ENCODE measurements at places on chromosomes 3 and 15.

GRCh38 chr3:13563321-13563720, 14.4 kb downstream of the FBLN2 start:
- no peak for DNase-seq

DNA sequence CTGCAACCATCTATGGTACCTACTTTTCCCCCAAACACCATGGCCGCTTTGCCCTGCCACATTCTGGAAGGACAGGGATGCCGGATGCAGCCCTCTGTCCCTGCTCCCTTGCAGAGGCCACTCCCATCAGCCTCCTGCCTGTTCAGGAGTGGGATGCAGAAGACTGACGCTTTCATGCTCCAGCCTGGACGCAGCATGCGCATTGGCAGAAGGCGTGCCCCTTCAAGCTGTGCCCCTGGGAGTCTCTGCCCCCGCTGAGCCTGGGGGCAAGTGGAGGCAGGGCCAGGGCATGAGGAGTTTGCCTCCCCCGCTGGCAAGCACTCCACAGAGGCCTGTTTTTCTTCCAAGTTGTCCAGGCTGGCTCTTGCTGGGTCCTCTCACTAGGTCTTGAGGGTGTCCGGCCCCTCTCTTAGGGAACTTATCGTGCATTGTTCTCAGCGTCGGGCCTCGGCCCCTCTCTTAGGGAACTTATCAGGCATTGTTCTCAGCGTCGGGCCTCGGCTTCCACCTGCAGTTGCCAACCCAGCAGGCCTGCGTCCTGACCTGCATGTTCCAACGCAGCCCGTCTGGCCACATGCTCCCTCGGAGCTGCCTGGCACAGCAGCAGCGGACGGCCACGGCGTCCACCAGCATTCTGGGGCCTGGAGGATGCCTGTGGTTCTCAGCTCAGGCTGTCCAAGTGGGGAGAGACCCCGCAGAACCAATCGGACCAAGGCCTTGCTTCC, 14.6 kb upstream of the SNRPA1 start:
- no peak for DNase-seq

DNA sequence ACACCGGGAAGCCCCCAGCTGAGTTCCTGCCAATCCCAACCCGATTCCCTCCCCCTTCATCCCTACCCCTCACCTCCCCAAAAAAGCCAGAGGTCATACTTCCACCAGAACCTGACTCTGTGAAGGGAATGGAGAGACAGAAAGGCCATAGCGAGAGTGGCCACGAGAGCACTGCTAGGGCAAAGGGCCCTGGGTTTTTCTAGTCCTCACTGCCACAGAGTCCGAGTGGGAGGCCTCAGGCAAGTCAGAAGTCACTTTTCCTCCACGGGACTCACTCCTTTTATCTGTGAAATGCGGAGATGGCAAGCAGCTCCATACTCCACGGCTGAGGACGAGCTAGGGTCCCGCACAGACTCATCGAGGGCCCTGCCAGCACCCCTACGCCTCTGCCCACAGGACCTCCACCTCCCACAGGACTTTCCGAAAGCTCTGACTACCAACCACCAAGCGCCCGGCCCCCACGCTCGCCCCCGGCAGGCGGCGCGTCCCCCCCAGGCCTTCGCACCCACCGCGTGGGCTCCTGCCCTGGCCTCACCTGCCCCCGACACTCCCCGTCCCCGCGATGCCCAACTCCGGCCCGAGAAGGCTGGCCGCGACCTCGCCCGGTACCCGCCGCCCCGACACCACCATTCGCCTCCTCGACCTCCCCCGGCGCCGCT, 792 bp downstream of the ATP13A3 start:
- peak; percentile 39 for DNase-seq

- no peak for DNase-seq
Observed at GRCh38 chr3:179486806-179487205, 35.5 kb upstream of the GNB4 start.

DNA sequence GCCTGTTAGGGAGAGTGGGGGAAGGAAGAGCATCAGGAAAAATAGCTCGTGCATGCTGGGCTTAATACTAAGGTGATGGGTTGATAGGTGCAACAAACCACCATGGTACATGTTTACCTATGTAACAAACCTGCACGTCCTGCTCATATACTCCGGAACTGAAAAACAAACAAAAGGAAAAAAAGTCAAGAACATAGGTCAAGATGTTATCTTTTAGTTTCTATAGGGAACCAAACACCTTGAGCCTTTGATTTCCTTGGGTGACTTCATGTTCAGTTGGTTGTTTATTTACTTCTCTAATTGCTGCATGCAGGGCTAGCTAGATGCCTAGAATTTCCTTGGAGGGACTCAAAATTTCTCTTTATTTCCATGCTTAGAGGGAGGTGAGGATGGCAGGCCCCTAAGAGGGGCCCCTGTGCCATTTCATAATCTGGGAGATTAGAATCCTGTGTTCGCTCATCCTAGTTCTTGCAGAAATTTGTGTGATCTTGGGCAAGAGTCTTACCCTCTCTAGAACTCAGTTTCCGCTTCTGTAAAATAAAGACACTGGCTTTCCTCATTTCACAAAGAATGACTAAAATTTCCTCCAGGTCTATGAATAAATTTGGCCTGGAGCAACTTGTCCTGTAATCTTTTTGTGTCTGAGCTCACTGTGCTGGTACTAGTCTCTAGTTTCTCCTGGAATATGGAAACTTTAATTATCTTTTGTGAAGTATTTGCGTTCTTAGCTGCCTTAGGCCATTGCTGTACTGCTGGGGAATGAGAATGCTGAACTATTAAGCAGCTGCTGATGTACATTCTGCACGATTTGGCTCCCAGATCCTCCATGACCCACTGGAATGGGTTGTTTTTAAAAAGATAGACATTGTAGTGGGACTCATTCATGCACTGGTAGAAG, 457.5 kb downstream of the EDEM1 start:
- no peak for DNase-seq

GRCh38 chr15:94294556-94294955, 63.2 kb downstream of the MCTP2 start:
- no peak for DNase-seq

- no peak for DNase-seq
Observed at GRCh38 chr3:171416061-171416460, 44.1 kb downstream of the TNIK start.

DNA sequence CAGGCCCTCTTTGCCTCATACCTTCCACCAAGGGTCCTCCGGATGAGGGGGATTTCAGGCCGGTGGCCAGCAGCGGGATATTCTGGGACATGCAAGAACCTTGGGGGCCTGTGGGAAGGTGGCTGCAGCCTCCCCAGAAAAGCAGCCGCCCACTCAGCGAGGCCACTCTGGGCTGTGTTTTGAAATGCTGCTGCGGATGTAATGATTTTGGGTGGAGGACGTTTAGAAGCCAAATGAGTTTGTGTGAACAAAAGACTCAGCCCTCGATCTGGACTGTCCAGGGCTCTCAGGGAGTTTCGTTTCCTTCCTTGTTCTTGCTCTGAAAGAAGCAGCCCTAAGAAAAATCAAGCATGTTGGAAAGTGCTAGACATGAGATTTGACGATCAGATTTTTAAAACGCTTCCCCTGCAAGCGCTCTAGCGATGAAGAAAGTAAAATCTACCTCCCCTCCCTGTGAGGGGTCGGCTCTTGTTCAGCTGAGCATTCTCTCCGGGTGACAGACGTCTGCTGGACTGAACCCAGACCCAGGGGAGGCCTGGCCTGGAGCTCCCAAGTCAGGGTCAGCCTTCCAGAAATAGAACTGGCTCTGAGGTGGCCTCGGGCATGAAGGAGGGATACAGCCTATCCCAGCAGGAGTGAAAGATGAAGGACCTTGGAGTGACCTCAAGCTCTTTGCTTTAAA, 12.9 kb downstream of the HEG1 start:
- no peak for DNase-seq

DNA sequence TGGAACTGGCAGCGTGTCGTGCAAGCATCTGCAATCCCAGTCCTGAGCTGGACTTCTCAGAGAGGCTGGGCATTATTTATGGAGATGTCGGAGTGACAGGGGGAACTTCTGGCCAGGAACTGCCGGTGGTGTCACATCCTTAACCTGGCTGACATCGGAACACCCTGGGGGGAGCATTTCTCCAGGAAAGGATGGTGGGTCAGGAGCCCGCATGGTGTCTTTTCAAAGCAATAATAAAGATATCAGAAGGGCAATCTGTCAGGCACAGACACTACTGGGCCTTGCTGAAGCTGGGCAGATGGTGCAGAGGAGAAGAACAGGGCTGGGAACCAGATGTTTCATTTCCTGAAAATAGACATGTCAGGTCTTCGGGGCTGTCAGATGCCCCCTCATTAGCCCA, 133.5 kb downstream of the WNT7A start:
- no peak for DNase-seq

DNA sequence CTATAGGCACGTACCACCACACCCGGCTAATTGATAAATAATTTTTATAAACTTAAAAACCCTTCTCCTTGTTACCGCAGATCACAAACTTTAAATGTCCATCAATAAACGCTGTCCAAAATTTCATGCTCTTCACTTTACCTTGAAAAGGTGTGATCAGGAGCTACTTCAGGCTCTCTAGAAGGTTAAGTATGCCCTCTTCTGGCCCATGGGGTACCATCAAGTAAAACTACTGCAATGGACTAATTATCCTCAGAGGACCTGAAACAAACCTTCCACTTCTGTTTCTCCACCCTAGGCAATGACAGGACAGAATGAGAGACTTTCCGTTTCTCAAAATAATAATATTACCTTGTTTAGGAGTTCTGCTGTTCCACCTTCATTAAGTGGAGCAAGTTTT, 9.2 kb downstream of the LZTFL1 start:
- DNase-seq = no peak

- no peak for DNase-seq
Observed at GRCh38 chr3:15011174-15011573, 53.9 kb downstream of the MRPS25 start.

- no peak for DNase-seq
Observed at GRCh38 chr3:192033246-192033645, 572.3 kb downstream of the PYDC2 start.

DNA sequence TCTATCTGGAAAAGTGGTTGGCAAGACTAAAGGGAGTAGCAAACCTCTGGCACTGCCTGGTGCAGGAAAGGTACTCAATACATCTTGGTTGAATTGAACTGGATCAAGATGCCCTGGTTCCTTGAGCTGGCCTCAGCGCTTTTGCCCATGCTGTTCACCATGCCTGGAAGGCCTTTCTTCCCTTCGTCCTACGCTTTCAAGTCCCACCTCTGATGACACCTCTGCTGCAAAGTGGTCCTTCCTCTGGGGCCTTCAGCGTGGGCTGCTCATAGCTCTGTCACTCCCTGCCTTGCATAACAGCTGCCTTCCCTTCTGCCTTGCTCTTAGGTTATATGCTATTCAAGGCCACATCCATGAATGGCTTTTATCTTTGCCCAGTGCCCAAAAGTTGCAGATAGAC, 23.0 kb downstream of the ITGA11 start:
- DNase-seq = no peak

- DNase-seq = no peak
Observed at GRCh38 chr3:161393803-161394202, 22.5 kb upstream of the SPTSSB start.

- no peak for DNase-seq
Observed at GRCh38 chr3:160471892-160472291, 22.3 kb upstream of the TRIM59 start.

- DNase-seq = no peak
Observed at GRCh38 chr3:46930166-46930944, 46.2 kb downstream of the CCDC12 start.

GRCh38 chr3:114800272-114801031, 346.6 kb downstream of the ZBTB20 start:
- no peak for DNase-seq

GRCh38 chr3:50447290-50447840, 56.1 kb downstream of the CACNA2D2 start:
- no peak for DNase-seq

DNA sequence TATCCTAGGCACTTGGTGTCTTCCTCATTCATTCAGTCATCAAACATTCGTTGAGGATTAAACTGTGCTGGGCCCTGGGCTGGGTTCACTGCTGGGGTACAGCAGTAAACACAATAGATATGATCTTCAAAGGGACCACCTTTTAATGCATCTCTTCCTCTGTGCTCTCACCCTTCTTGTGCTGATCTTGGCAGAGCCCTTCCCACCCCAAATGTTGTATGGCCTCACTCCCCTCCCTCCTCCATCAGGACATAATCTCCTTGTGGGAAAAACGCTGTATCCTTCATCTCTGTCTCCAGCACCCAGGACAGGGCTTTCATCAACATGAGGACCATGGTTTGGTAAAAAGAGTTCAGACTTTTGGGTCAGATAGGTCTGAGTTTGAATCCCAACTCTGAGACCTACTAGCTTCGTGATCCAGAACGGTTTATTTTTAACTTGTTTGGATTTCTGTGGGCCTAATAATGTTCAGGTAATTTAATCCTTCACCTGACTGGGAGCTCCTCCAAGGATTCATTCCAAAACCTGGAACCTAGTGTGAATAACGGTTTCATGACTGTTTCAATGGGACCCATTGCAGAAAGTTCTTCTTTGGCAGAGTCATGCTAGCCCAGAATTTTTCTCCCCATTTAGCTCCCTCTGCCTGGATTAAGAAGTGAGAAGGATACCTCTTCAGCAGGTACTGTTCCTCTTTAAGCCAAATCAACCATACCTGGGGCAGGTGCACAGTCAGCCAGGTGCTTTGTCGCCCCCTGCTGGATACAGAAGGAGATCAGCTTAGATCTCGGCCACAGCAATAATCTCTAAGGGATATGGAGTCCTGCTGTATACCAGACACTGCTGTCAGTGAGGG, 5.2 kb upstream of the WNT7A start:
- DNase-seq = peak; percentile 41

- DNase-seq = no peak
Observed at GRCh38 chr3:175127075-175127662, 268.0 kb downstream of the NAALADL2 start.

DNA sequence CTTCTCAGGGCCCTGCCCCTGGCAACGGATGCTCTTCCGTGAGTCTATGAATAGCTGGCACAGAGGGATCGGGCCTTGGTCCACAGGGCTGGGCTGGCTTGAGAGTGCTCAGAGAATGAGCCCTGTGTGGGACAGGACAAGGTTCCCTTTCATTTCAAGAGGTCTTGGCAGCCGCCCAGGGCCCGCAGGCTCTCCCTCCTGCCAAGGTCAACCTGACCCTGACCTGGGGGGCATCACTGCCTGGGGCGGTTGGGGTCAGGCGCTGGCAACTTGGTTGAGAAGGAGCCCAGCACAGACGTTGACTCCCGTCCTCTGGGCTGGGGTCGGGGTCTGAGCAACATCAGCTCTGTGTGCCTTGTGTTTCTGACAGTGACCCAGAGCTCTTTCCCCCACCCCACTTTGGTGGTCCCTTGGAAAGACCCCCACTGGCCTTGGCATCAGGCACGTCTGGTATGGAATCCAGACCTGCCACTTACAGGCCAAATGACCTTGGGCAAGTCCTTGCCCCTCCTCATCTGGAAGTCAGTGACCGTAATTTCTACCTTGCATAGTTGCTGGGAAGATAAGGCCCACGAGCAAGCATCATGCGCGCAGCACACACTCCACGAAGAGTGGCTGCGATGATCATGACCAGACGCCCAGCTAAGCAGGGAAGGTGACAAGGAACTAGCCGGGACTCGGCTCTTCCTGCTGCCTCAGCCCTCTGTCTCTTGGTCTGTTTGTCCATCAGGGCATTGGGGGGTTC, 36.4 kb downstream of the EPHB3 start:
- DNase-seq = no peak

- no peak for DNase-seq
Observed at GRCh38 chr3:8911781-8912180, 51.5 kb downstream of the RAD18 start.

- no peak for DNase-seq
Observed at GRCh38 chr3:185422677-185423076, 59.7 kb downstream of the MAP3K13 start.

- peak; percentile 11 for DNase-seq
Observed at GRCh38 chr15:89203705-89204273, 17.6 kb downstream of the RLBP1 start.

GRCh38 chr3:132730891-132731580, 8.8 kb upstream of the NPHP3 start:
- DNase-seq = no peak

- no peak for DNase-seq
Observed at GRCh38 chr15:46723308-46723707, 994.0 kb upstream of the SEMA6D start.

All from activated CD8-positive, alpha-beta memory T cell treated with anti-CD3 and anti-CD28 coated beads for 4 hours (primary cell).